Muscle of leg (tissue), 16 donors: ENCODE measurements at places on chromosomes 2 and 18. TPM values are rescaled to one million over a fixed set of nuclear protein-coding genes. Genes with fewer than 3 reads are reported as not detected.
A peak's percentile ranks its signal among the peaks of the same experiment; 100 is the strongest.

DNA sequence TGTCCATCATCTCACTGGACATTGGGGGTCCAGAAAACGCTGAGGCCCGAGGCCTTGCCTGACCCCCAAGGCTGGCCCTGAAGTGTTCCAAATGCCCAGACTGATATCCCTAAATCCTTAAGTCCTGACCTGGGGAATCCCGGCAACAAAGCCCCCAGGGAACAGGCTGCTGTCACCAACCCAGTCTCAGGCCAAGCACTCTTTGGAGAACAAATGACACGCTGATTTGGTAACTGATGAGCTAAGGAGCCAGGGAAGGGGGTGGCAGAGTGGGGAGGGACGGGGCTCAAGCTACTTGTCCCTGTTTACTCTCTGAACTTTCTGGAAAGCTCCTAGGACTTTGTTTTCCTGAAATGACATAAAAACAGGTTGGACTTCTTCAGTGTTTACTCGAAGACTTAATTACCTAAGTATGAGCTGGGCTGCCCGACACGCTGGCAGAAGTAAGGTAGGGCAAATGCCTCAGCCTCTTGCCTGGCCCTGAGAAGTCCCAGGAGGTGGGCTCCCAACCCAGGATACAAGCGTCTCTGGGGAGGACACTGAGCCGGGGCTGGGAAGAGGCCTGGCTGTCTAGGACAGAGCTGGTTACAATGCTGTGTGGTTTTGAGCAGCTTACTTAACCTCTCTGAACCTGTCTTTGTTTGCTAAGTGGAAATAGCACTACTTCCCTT is 105.5 kb upstream of the GLI2 start:
- H3K27ac ChIP-seq = no peak overlapping the region
- no peak overlapping the region for H3K4me3 ChIP-seq
- DNase-seq = no peak
- H3K36me3 ChIP-seq = no peaks in the 10 kb centered on the region
- H3K4me1 ChIP-seq = peaks cover 13% of the 10 kb centered on the region

DNA sequence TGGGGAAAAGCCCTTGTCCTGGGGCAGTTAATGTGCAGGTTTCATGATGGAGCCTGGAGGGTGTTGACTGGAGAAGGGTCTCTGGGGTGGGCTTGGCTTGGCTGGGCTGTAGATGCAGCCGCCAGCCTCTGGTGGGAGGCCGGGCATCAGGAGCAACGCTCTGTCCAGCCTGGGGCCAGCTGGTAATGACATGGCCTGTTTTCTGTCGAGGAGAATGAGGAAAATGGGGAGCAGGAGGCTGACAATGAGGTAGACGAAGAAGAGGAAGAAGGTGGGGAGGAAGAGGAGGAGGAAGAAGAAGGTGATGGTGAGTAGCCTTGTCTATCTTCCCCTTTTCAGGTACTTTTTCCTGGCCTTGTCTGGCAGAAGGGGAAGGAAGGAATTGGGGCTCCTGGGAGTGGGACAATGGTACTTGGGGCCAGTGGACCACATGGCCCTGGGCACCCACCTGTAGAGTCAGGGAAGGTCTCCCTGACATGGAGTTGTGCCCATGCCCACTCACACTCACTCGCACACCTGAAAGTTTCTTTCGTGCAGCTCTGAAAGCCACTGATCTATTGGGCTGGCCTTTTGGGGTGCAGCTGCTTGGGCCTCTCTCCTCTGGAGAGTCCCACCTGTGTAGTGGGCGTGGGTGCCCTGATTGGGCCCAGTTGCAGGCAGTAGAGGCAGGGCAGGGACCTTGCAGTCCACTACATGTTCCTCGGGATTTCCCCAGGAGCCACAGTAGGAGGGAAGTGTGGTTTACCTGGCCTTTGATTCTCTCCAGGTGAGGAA is 3.5 kb downstream of the PTMA start:
- peak overlapping the region; percentile 85 for H3K4me3 ChIP-seq
- peak overlapping the region; percentile 91 for H3K27ac ChIP-seq
- H3K4me1 ChIP-seq = peaks cover 50% of the 10 kb centered on the region
- no peaks in the 10 kb centered on the region for H3K27me3 ChIP-seq
- H3K36me3 ChIP-seq = peaks cover 28% of the 10 kb centered on the region

DNA sequence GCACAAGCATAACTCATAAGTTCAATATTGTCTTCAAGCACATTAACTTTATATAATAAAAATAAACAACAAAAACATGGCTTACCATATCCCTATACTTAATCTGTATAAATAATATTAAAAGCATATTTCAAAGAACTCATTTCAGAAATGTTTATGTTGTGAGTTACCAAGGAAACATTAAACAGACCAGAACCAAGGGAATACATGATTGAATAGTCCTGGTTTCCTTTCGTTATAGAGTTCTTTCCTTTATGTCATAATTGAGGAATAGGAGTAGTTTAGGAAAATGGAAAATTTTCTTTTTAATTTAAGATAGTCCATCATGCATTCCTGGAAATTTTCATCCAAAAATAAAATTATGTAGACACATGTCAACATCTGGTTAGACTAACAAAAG is 343.0 kb downstream of the ERBB4 start:
- H3K27me3 ChIP-seq = no peaks in the 10 kb centered on the region
- no peak overlapping the region for H3K4me3 ChIP-seq
- DNase-seq = peak; percentile 62
- no peaks in the 10 kb centered on the region for H3K4me1 ChIP-seq
- no peak overlapping the region for H3K27ac ChIP-seq

- H3K4me1 ChIP-seq = peaks cover 44% of the 10 kb centered on the region
- peak within 1 kb of the TSS; percentile 69 for H3K4me3 ChIP-seq
- peak within 1 kb of the TSS; percentile 59 for H3K27ac ChIP-seq
- no peaks in the 10 kb centered on the region for H3K36me3 ChIP-seq
Observed at GRCh38 chr2:60553495-60554073, at the start of gene BCL11A. TSS of gene BCL11A (minus strand) at chr2:60553654. CDS start at chr2:60553270, 384 bp downstream.

DNA sequence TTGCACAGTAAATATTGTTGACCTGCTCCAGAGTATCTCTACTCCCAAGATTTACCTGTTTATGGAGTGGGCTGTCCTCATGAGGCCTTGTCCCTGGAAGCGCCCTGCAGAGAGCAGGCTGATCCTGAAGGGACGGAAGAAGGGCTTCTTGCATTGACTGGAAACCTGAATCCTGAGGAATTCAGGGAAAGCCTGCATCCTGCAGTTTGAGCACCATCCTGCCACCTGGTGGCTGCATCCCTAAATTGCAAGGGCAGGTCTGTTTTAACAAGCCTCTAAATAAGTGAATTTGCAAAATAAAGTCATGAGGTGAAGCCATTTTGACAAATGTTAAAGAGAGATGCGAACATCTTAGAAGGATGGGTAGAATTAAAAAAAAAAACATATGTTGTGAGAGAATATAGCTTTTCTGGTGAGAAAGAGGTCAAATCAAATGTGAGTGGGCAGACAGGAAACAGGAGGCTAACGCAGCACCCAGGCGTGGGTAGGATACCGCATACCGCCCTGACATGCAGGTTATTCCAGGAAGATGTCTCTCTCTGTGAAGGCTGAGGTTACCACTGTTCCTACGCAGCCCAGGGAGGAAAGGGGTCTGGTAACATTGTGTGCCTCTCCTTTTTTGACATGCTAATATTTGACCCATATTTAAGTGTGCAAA is 754.9 kb downstream of the RNF144A start:
- no peaks in the 10 kb centered on the region for H3K27me3 ChIP-seq
- H3K4me3 ChIP-seq = no peak overlapping the region
- peak; percentile 23 for DNase-seq
- H3K36me3 ChIP-seq = no peaks in the 10 kb centered on the region

RNF25 gene
- 20.2 TPM for total RNA-seq

- no peak overlapping the region for H3K27ac ChIP-seq
- no peaks in the 10 kb centered on the region for H3K27me3 ChIP-seq
- no peak overlapping the region for H3K4me3 ChIP-seq
- peaks cover 2% of the 10 kb centered on the region for H3K4me1 ChIP-seq
- peaks cover 11% of the 10 kb centered on the region for H3K36me3 ChIP-seq
- no peak for DNase-seq
Observed at GRCh38 chr2:173187941-173188788, 112.5 kb downstream of the MAP3K20 start.

- peak overlapping the region; percentile 68 for H3K4me3 ChIP-seq
- peaks cover 6% of the 10 kb centered on the region for H3K4me1 ChIP-seq
- H3K27ac ChIP-seq = peak overlapping the region; percentile 95
- DNase-seq = no peak
- no peaks in the 10 kb centered on the region for H3K36me3 ChIP-seq
- no peaks in the 10 kb centered on the region for H3K27me3 ChIP-seq
Observed at GRCh38 chr2:144333143-144333555, 186.8 kb downstream of the ZEB2 start.

- H3K4me1 ChIP-seq = peaks cover 60% of the 10 kb centered on the region
- peak; percentile 68 for DNase-seq
- H3K27ac ChIP-seq = peak within 1 kb of the TSS; percentile 47
- peaks cover 30% of the 10 kb centered on the region for H3K27me3 ChIP-seq
- H3K36me3 ChIP-seq = peaks cover 12% of the 10 kb centered on the region
- H3K4me3 ChIP-seq = peak within 1 kb of the TSS; percentile 69
Observed at GRCh38 chr2:73984203-73984921, at the start of gene TET3. TSS of gene TET3 (plus strand) at chr2:73984910. CDS start at chr2:73986404, 1,494 bp downstream.

RNF125 gene
- total RNA-seq = 7.3 TPM

DNA sequence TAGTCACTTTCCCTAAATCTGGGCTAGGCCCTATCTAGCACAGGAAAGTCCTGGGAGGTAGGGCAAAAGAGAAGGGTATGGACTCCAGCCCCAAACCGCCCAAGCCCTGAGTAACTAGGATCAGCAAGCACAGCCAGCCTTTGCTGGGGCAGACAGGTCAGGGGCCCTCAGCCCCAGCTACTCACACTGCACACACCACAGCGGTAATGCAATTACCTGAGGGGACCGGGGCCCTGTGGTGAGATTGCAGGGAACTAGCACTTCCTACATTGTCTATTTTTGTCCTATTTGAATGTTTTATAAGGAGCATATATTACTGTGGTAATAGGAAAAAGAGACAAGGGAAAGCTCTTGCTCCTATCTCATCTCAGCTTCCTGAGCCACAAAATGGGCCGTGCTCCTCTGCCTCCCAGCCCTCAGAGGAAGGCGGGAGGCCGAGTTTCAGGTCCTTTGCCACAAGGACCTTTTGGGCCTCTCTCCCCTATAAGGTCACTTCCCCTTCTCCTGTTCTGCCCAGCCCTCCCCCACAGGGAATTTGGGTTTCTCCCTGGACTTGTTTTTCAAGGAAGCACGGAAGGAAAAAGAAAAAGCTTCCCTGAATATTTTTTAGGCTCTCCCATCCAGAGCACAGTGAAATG is 20.5 kb downstream of the RAB11FIP5 start:
- peaks cover 25% of the 10 kb centered on the region for H3K4me1 ChIP-seq
- DNase-seq = no peak
- H3K4me3 ChIP-seq = no peak overlapping the region
- H3K27ac ChIP-seq = no peak overlapping the region
- H3K36me3 ChIP-seq = peaks cover 12% of the 10 kb centered on the region
- no peaks in the 10 kb centered on the region for H3K27me3 ChIP-seq
